ENCODE measurements at places on chromosomes 3 and 15. TPM values are rescaled to one million over a fixed set of nuclear protein-coding genes. Genes with fewer than 3 reads are reported as not detected.

Gene NOX5
- total RNA-seq, result 0.31 TPM

Gene VGLL3
- 10.3 TPM for total RNA-seq

Gene DAPK2
- 2.4 TPM for total RNA-seq

Gene ERICH6
- total RNA-seq, result not detected

Gene ST8SIA2
- total RNA-seq, result 0.44 TPM

Gene TRH
- total RNA-seq, result not detected

Gene C2CD4A
- total RNA-seq, result not detected

Gene NR2E3
- 0.38 TPM for total RNA-seq

Gene HSPBAP1
- 6.2 TPM for total RNA-seq

Gene CX3CR1
- total RNA-seq, result 0.02 TPM

Gene TUBGCP5
- 20.0 TPM for total RNA-seq

Gene ARPC4
- total RNA-seq, result 256 TPM

Gene STRC
- total RNA-seq, result 0.09 TPM

Gene DLEC1
- 0.06 TPM for total RNA-seq

Gene GNAI2
- total RNA-seq, result 41.8 TPM

Gene ADPRH
- total RNA-seq, result 2.9 TPM

Gene EBLN2
- 0.53 TPM for total RNA-seq

Gene ZNF774
- 1.8 TPM for total RNA-seq

Gene ARGFX
- not detected for total RNA-seq

Gene TRIM71
- total RNA-seq, result not detected

Gene SEC22A
- 22.9 TPM for total RNA-seq

Gene TMEM266
- 0.10 TPM for total RNA-seq

Gene C3orf49
- total RNA-seq, result not detected

Gene STAB1
- 0.05 TPM for total RNA-seq

Gene HIGD2B
- total RNA-seq, result not detected

Gene AGBL1
- total RNA-seq, result not detected

Gene TAGLN3
- not detected for total RNA-seq

Gene RPLP1
- total RNA-seq, result 3,292 TPM

Gene MUC13
- total RNA-seq, result 6.9 TPM

Gene GUCA1C
- total RNA-seq, result not detected

Gene LAMB2
- total RNA-seq, result 100.0 TPM
